ENCODE measurements at places on chromosomes 11 and 22. TPM values are rescaled to one million over a fixed set of nuclear protein-coding genes. Genes with fewer than 3 reads are reported as not detected.
A peak's percentile ranks its signal among the peaks of the same experiment; 100 is the strongest.

VPREB1 gene
- not detected for total RNA-seq

TRPM5 gene
- total RNA-seq, result not detected

MPZL3 gene
- total RNA-seq, result 0.54 TPM

FOLH1 gene
- 1.1 TPM for total RNA-seq

MMP8 gene
- total RNA-seq, result not detected

RASGRP2 gene
- 2.9 TPM for total RNA-seq

LINC01488 gene
- total RNA-seq, result not detected

TTC36 gene
- 1.9 TPM for total RNA-seq

CD3G gene
- 0.39 TPM for total RNA-seq

HSPB2 gene
- 1.4 TPM for total RNA-seq

DNA sequence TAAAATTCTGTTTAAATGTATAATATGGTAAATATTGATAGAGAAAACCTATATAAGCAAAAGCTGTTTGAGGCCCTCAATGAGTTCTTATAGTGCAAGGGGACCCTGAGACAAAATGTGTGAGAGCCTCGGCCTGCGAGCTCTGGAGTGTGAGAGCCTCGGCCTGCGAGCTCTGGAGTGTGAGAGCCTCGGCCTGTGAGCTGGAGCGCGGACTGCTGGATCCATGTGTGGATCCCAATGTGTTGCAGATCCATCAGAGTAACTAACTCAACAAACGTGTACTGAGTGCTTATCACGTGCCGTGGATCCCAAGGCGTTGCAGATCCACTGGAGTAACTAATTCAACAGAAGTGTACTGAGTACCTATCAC, 6.0 kb downstream of the RTL6 start:
- peaks cover 25% of the 10 kb centered on the region for H3K36me3 ChIP-seq
- H3K4me3 ChIP-seq, result no peak overlapping the region
- no peak for DNase-seq
- H3K4me1 ChIP-seq, result peaks cover 5% of the 10 kb centered on the region
- H3K27me3 ChIP-seq, result peaks cover 7% of the 10 kb centered on the region
- H3K27ac ChIP-seq, result no peak overlapping the region

- H3K36me3 ChIP-seq, result peaks cover 20% of the 10 kb centered on the region
- H3K27ac ChIP-seq, result peak overlapping the region; percentile 62
- H3K4me1 ChIP-seq, result no peaks in the 10 kb centered on the region
- no peak overlapping the region for H3K4me3 ChIP-seq
- DNase-seq, result no peak
Observed at GRCh38 chr11:3995949-3996554, 98.5 kb upstream of the RRM1 start.

- no peak overlapping the region for H3K27ac ChIP-seq
- H3K36me3 ChIP-seq, result no peaks in the 10 kb centered on the region
- H3K4me1 ChIP-seq, result no peaks in the 10 kb centered on the region
- no peak for DNase-seq
Observed at GRCh38 chr11:93024369-93024768, 54.9 kb downstream of the MTNR1B start.

GRCh38 chr11:13011466-13012055, 2.4 kb downstream of the RASSF10 start:
- H3K4me1 ChIP-seq, result peaks cover 4% of the 10 kb centered on the region
- H3K27ac ChIP-seq, result no peak overlapping the region
- DNase-seq, result no peak
- peaks cover 4% of the 10 kb centered on the region for H3K36me3 ChIP-seq

DNA sequence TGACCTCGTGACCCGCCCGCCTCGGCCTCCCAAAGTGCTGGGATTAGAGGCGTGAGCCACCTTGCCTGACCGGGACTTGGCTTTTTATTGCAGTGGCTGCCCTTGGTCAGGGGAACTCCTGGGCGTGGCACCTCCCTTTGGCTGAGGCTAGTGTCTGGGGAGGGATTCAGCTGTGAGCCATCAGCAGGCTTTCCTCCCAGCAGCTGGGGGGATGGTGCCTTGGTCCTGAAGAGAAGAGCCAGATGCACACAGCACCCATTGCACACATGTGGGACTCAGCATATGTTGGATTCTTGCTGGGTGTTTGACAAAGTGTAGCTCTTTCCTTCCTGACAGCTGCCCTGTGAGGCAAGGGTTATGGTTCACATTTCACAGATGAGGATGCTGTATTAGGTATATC, 8.4 kb downstream of the CYTH4 start:
- peaks cover 6% of the 10 kb centered on the region for H3K4me1 ChIP-seq
- peak; percentile 59 for DNase-seq
- peaks cover 15% of the 10 kb centered on the region for H3K27me3 ChIP-seq
- peak overlapping the region; percentile 80 for H3K27ac ChIP-seq
- H3K4me3 ChIP-seq, result peak overlapping the region; percentile 5

- H3K27ac ChIP-seq, result no peak overlapping the region
- H3K27me3 ChIP-seq, result peaks cover 10% of the 10 kb centered on the region
- H3K4me3 ChIP-seq, result no peak overlapping the region
- peaks cover 6% of the 10 kb centered on the region for H3K4me1 ChIP-seq
- no peaks in the 10 kb centered on the region for H3K36me3 ChIP-seq
- no peak for DNase-seq
Observed at GRCh38 chr11:3089236-3090061, 32.2 kb upstream of the CARS1 start.

GRCh38 chr11:119205080-119205479, 1.1 kb upstream of the CBL start:
- H3K4me3 ChIP-seq, result peak overlapping the region; percentile 78
- H3K36me3 ChIP-seq, result no peaks in the 10 kb centered on the region
- no peak for DNase-seq
- peaks cover 5% of the 10 kb centered on the region for H3K27me3 ChIP-seq
- H3K27ac ChIP-seq, result peak overlapping the region; percentile 7

- no peak overlapping the region for H3K27ac ChIP-seq
- no peaks in the 10 kb centered on the region for H3K4me1 ChIP-seq
- no peak for DNase-seq
- no peaks in the 10 kb centered on the region for H3K36me3 ChIP-seq
- H3K4me3 ChIP-seq, result no peak overlapping the region
Observed at GRCh38 chr11:90849312-90849711, 626.5 kb upstream of the CHORDC1 start.

DNA sequence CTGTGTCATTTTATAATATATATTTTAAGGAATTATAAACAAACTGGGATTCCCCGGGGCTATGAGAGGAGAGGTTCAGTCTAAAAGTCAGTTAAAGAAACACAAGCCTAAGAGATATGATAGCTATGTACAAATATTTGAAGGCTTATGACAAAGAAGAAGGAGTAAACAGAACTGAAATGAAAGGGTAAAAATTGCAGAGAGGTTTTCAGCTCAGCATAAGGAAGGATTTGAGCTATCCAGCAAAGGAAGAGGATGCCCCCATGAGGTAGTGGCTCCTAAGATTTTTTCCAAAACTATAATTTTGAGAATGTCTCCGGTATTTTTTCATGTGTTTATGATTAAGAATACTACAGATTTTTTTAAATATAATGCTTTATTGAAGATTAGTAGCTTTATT, 57.9 kb upstream of the ANGPTL5 start:
- no peak overlapping the region for H3K27ac ChIP-seq
- H3K4me3 ChIP-seq, result no peak overlapping the region
- no peak for DNase-seq
- H3K36me3 ChIP-seq, result no peaks in the 10 kb centered on the region
- no peaks in the 10 kb centered on the region for H3K4me1 ChIP-seq

DNA sequence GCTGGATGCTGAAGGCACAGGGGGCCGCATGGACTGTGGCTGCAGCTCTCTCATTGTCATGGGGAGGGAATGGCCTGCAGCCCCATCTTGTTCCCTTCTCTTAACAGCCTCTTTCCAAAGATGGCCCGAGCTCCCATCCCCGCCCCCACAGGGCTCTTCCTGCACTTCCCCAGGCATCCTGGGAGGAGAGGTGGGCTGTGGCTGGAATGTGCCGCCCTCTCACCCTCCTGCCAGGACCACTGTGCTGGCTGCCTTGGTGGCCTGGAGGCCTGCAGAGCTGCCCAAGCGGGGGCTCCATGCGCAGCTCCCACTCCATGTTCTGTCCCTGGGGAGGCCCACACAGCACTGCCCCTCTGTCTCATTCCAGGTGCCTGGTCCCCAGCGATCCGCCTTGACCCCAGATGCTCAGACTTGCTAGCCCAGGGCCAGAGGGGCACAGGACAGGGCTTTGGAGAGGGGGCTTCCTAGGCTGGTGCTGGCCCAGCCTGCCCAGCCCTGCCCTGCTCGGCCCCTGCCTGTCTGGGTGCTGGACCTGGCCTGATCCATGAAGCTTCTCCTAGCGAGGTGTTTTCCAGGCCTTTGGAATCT, 56.6 kb downstream of the RTN4R start:
- no peak overlapping the region for H3K27ac ChIP-seq
- peaks cover 8% of the 10 kb centered on the region for H3K27me3 ChIP-seq
- H3K4me3 ChIP-seq, result no peak overlapping the region
- peaks cover 5% of the 10 kb centered on the region for H3K4me1 ChIP-seq

GRCh38 chr11:3183523-3183922, 18.4 kb upstream of the OSBPL5 start:
- no peak overlapping the region for H3K27ac ChIP-seq
- no peaks in the 10 kb centered on the region for H3K4me1 ChIP-seq
- DNase-seq, result no peak
- peaks cover 12% of the 10 kb centered on the region for H3K36me3 ChIP-seq
- H3K27me3 ChIP-seq, result peaks cover 9% of the 10 kb centered on the region
- no peak overlapping the region for H3K4me3 ChIP-seq

DNA sequence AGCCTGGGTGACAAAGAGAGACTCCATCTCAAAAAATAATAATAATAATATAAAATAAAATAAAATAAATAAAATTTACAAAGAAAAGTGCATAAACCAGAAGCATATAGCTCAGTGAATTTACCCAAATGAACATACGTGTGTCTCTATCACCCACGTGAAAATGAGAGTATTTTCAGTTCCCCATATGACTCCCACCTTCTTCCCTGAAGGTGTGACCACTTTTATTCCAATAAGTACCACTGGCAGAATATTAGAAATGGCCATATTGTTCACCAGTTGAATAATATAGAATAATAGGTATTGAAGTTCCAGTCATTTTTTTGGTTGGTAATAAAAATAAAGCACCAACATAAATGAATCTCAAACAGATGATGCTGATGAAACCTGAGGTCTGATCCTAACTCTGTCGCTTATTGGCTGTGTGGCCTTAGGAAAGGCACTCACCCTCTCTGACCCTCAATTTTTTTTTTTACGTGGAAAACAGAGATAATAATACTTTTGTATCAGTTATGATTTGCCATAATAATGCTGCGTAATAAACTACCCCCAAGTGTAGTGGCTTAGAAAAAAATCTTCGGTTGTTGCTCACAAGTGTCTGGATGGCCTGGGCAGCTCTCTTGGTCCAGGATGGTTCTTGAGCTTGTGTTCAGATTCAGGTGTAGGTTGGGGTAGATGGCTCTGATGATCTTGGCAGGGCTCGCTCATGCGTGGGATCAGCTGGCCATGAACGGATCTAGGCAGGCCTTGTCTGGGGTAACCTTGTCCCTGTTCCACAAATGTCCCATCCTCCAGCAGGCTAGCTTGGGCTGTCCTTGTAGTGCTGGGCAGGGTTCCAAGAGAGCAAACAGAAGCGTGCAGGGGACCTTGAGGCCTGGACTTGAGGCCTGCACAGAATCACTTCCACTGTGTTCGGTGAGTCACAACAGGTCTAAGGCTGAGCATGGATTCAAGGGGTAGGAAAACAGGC, 88.1 kb downstream of the MYO18B start:
- no peak for DNase-seq
- H3K4me3 ChIP-seq, result no peak overlapping the region
- peaks cover 1% of the 10 kb centered on the region for H3K27me3 ChIP-seq

GRCh38 chr11:68935516-68936357, 32.0 kb downstream of the IGHMBP2 start:
- no peaks in the 10 kb centered on the region for H3K36me3 ChIP-seq
- H3K27ac ChIP-seq, result no peak overlapping the region
- DNase-seq, result no peak
- no peaks in the 10 kb centered on the region for H3K4me1 ChIP-seq

DNA sequence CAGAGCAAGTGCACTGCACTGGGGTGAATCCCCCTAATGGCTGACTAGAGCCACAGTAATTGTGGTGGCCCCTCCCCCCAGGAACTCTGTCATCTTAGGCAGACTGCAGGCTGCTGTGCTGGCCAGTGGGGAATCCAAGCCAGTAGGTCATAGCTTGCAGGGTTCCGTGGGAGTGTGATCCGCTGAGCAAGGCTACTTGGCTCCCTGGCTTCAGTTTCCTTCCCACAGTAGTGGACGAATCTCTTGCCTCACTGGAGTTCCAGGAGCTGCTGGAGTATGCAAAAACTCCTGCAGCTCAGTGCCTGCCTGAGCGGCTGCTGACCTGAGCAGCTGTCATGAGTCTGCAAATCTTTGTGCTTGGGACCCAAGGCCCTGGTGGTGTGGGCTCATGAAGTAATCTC, 13.2 kb downstream of the OOSP3 start:
- H3K36me3 ChIP-seq, result peaks cover 25% of the 10 kb centered on the region
- H3K27ac ChIP-seq, result no peak overlapping the region
- H3K4me3 ChIP-seq, result peak overlapping the region; percentile 33
- no peak for DNase-seq

DNA sequence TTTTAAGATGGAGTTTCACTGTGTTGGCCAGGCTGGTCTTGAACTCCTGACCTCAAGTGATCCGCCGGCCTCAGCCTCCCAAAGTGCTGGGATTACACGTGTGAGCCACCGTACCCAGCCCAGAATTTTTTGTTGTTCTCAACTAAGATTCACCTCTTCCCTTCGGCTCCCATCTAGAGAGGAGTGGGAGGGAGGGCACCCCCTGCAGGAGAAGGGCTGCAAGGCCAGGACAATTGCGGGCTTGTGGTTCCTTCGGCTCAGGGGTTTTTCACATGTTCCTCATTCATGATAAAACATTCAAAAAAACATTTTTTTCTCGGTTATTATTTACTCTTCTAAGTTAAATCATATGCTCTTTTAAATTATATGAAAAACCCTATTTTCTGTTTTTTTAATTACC, 201.1 kb upstream of the LRRC4C start:
- no peaks in the 10 kb centered on the region for H3K27me3 ChIP-seq
- H3K36me3 ChIP-seq, result no peaks in the 10 kb centered on the region
- DNase-seq, result no peak
- no peak overlapping the region for H3K4me3 ChIP-seq

DNA sequence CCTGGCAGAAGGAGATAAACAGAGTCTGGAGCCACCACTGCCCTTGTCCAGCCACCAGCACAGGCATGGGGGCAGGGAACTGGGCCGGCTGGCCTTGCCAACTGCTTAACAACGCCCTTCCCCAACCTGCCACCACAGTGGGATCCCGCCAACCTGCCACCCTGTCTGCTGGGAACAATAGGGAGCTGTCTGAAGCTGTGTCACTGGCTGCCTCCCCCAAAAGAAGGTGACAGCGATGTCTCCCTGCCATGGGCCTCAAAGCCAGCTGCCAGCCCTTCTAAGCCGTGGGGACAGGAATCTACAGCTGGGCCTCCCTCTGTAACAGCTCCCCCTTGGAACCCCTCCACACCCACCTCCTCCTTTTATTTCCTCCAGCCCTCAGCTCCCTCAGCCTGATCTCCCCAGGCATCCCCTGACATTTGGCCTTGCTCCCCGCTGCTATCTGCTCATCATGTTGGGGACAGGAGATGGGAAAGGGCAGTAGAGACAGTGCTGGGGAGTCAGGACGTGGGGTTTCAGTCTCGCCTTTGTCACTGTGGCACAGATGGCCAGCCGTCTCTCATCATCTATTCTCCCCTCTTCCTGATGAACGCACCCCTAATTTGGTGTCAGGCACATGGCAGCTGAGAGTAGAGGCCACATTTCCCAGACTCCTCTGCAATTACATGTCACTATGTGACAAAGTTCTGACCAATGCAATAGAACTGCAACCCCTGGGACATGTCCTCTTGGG, 51.3 kb upstream of the PRDM11 start:
- H3K27me3 ChIP-seq, result peaks cover 8% of the 10 kb centered on the region
- H3K4me1 ChIP-seq, result peaks cover 32% of the 10 kb centered on the region
- no peak overlapping the region for H3K4me3 ChIP-seq
- DNase-seq, result no peak
- H3K36me3 ChIP-seq, result no peaks in the 10 kb centered on the region
- peak overlapping the region; percentile 12 for H3K27ac ChIP-seq

Data from glutamatergic neuron (in vitro differentiated cells).